ENCODE measurements at places on chromosomes 6 and 20. TPM values are rescaled to one million over a fixed set of nuclear protein-coding genes. Genes with fewer than 3 reads are reported as not detected.
A peak's percentile ranks its signal among the peaks of the same experiment; 100 is the strongest.

- no peak overlapping the region for H3K4me3 ChIP-seq
- no peak overlapping the region for H3K27ac ChIP-seq
- H3K36me3 ChIP-seq: no peaks in the 10 kb centered on the region
These were observed 69.1 kb downstream of the SLC35F1 start for GRCh38 chr6:117976030-117976651.

- H3K27me3 ChIP-seq: no peaks in the 10 kb centered on the region
- no peak overlapping the region for H3K27ac ChIP-seq
- H3K4me3 ChIP-seq: no peak overlapping the region
- no peaks in the 10 kb centered on the region for H3K36me3 ChIP-seq
- no peak for DNase-seq
These were observed 329.8 kb upstream of the EPHA7 start for GRCh38 chr6:93749191-93749590.

DNA sequence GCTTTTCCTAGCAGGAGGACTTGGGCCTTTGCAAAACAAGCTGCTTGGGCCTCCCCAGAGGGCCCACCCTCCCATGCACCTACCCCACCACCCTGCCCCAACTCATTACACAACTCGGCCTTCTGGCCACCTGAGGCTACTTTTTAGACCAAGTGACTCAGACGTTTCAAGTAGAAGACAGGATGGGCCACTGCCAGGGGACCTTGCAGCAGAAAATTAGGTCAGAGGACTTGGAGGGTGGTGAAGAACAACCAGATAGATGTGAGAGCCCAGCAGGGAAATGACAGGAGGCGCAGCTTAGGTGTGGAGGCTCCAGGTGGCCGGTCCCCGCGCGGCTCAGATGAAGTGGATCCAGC lies 1.4 kb downstream of the PPP1R3D start:
- H3K4me1 ChIP-seq: peaks cover 38% of the 10 kb centered on the region
- peaks cover 12% of the 10 kb centered on the region for H3K36me3 ChIP-seq
- peak overlapping the region; percentile 71 for H3K27ac ChIP-seq
- peak overlapping the region; percentile 68 for H3K4me3 ChIP-seq
- H3K27me3 ChIP-seq: no peaks in the 10 kb centered on the region

- H3K36me3 ChIP-seq: no peaks in the 10 kb centered on the region
- no peaks in the 10 kb centered on the region for H3K4me1 ChIP-seq
- H3K4me3 ChIP-seq: no peak overlapping the region
- no peak for DNase-seq
- no peaks in the 10 kb centered on the region for H3K27me3 ChIP-seq
These were observed 163.8 kb downstream of the MMUT start for GRCh38 chr6:49299279-49299678.

The BEND6 gene
- not detected for total RNA-seq
